ENCODE measurements at places on chromosomes 11 and 22.

GRCh38 chr11:60377401-60378136 is 763 bp upstream of the MS4A7 start:
- DNase-seq = no peak

DNA sequence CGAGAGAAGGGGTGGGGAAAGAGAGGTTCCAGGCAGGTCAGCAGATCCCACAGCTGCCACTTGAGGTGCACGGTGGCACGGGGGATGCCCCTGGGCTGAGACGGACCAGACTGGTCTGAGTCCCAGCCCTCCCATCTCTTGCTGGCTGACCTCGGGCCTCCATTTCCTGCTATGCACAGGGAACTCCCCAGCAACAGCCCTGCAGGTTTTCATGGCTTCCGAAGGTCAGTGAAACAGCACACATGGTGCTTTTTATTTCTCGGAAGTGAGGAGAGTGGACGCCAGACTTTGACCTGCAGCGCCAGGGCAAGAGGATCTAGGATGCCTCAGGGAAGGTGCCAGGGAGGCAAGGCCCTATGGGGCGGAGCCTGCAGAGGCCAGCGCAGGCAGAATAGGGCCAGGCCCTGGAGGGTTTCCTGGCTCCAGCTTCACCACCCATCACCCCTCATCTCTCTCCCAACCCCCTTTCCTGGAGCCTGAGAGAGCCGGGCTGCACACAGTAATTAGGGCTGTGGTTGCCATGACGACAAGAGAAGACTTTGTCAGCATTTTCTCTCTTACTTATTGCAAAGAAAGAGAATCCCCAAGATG is 29.5 kb downstream of the SLC22A12 start:
- DNase-seq = no peak

- no peak for DNase-seq
Measured at GRCh38 chr11:8545698-8546366, 48.2 kb downstream of the STK33 start.

GRCh38 chr11:103453915-103454709 is 344.9 kb downstream of the DYNC2H1 start:
- no peak for DNase-seq

DNA sequence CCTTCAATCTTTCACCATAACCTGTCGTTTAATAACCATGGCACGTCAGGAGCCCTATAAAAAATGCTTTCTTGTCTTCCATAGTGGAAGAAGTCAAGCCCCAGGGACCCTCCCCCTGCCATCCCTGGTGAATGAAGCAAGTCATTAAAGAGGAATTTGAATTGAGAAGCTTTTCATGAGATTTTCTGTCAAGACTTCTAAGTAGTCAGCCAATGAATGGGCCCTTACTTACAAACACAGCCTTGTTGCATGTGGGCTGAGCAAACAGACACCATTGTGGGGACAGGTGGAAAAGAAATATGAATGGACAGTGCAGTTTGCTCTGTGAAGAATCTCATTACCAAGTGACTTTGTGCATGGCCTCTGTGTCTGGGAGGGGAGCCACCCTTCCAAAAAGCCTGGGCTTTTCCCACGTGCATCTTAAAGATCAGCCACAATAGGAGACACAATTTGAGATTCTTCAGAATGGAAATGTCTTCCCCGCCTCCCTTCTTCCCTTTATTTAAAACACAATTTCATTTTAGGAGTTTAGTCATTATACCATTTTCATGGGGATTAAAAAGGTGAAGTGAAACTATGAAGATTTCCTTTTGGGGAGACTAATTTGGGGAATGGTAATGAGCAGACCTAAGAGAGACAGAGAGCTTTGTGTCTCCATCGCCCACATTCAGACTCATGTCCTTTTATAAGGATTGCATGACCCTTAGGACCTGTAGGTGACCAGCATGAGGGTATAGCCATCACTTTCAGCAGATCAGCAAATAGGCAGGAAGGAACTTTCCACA is 152.0 kb downstream of the LRRC4C start:
- DNase-seq = no peak

DNA sequence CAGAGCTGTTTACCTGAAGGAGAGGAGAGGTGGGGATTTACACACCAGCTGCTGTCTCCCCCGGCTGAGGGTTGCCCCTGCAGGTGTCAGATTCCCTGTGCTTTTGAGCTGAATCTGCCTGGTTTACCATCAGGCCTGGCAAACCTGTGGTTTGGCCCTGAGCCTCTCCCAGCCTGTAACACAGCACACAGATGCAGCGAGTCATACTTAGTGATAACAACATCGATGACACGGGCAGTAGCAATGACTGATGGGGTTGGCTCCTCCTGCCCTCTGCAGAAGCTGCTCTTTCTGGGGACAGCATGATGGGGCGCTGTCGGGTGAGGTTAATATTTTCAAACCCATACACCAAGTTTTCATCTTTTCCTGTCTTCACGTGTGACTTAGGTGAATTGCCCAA is 380.0 kb upstream of the B3GAT1 start:
- no peak for DNase-seq

DNA sequence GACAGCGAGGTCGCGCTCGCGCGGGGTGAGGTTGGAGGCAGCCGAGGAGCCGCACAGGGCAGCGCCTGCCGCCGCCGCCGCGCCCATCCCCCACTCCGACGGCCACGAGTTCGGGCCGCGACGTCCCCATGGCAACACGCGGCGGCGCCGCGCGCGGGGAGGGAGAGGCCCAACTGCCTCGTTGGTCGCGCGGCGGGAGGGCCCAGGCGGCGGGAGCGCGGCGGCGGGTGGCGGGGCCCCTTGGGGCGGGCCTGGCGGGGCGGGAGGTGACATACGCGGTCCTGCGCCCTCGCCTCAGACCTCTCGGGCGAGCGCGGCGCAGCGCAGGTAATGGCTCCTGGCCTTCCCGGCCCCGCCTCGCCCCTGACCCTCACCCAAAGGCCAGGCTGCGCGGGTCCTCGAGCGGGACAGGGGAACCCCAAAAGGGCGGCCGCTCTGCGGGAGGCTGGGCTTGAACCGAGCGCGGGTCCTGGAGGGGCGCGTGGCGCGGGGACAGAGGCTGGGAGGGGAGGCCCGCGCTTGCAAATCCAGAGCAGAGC is at the start of gene DEUP1:
TSS of gene DEUP1 (plus strand) at position 297 of the 539 bp plus-strand sequence. CDS start 1,518 bp downstream, outside the sequence.
- DNase-seq = no peak

- DNase-seq = no peak
Measured at GRCh38 chr11:12690663-12691062, 16.4 kb downstream of the TEAD1 start.

- DNase-seq = no peak
Measured at GRCh38 chr22:27370269-27370668, 431.3 kb downstream of the MN1 start.

GRCh38 chr22:23402275-23403151 is 177.6 kb downstream of the IGLL1 start:
- DNase-seq = peak; percentile 59

- no peak for DNase-seq
Measured at GRCh38 chr11:93814966-93815633, 31.0 kb downstream of the MED17 start.

- DNase-seq = no peak
Measured at GRCh38 chr11:9646324-9646723, 17.6 kb upstream of the SWAP70 start.

- DNase-seq = no peak
Measured at GRCh38 chr11:73414977-73415651, 38.9 kb downstream of the RELT start.

DNA sequence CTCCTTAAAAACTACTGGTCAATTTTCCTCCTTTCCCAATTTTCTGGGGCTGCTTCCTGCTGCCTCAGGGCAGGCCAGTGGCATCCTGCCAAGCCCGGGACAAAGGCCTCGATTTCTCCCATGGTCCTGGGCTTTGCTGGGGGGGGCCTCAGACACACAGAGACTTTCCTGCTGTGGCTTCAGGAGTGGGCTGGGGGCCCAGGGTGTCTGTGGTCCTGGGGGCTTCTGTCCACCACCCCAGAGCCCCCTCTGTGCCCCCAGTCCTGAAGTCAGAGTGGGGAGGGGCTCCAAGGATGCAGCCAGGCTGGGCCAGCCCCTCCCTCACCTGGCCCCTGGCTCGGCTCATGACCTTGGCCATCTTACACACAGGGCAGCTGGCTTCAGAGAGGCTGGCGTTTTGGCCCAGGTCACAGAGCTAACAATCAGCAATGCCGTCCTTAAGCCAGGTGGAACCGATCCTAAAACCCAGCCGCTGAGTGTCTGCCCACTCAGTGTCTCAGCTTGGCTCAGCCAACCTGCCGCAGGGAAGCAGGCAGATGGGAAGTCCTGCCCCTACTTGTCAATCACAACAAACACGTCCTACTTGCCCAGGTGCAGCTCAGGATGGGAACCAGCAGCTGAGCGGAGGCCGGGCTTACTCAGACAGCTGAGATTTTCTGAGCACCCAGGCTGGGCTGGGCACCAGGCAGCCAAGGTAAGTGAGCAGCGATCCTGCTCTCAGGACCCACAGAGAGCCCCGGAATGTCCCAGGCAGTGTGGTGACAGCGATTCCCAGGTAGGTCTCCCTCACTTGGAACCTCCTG is 34.6 kb downstream of the OSBPL5 start:
- no peak for DNase-seq

DNA sequence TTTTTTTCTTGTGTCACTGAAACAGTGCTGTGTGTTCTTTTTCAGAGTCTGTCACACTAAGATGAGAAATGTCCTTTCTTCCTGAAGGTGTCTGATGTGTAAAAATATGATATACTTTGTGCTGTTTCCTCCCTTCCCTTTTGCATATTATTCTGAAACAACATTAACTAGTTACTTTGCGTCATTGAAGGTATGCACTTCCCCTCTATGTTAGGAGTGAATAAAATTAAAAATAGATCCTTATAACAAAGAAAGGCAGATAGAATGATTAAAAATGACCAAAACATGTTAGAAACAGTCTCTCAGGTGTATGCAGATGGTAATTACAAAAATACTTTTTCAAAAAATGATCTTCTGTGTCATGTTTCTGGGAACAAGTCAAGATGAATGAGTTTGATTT is 1.6 kb upstream of the RAB30 start:
- DNase-seq = no peak

DNA sequence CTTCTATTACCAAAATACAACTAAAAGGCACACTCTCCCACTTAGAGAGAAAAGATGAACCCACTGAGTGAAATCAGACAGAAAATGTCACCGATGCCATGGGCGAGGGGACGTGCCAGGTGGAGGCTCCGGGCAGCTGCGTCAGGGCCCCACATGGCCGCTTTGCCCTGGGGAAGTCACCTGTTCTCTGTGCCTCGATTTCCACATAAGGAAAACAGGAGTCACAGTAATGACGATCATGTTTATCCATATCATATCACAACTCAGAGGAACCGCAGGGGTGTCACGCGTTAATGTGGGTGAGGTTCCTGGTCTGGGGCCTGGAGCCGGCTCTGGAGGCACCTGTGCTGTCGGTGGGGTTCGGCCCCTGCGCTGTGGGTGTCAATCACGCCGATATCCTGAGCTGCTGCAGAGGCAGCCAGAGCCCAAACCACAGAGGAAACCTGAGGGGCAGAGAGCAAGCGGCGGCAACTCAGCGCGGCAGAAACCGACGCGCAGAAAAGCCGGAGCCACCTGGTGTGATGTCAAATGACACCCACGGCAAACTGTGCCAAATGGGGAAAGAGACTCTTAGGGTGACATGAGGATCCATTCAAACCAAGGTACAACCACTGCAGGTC is 243.7 kb downstream of the BRD1 start:
- DNase-seq = no peak

DNA sequence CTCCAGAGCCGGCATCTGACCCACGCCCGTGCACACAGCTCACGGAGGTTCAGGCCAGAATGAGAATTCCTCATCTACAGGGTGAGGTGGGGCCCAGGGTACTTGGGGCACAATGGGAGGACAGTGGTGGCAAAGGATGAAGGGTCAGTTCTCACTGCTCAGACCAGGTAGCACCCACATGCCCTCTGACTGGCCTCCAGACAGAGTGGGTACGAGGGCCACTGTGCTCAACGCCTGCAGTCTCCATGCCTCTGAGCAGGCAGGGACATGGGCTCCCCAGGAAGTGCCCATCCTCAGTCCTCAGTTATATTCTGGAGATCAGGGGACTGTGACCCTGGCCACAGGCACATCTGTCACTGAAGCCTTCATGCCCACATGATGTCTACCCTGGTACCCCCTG is 13.0 kb upstream of the CDC42BPG start:
- no peak for DNase-seq

- DNase-seq = no peak
Measured at GRCh38 chr11:86418917-86419316, 44.2 kb downstream of the CCDC81 start.

GRCh38 chr11:44516688-44517507 is 48.6 kb upstream of the CD82 start:
- DNase-seq = no peak

- no peak for DNase-seq
Measured at GRCh38 chr11:134480136-134480712, 68.2 kb upstream of the B3GAT1 start.

- no peak for DNase-seq
Measured at GRCh38 chr11:86874304-86875056, 74.1 kb downstream of the PRSS23 start.

- DNase-seq = no peak
Measured at GRCh38 chr11:33652930-33653329, 47.7 kb downstream of the C11orf91 start.

- no peak for DNase-seq
Measured at GRCh38 chr11:113457784-113458183, 17.4 kb downstream of the DRD2 start.

- no peak for DNase-seq
Measured at GRCh38 chr11:35239471-35240075, 100.6 kb downstream of the CD44 start.

- DNase-seq = no peak
Measured at GRCh38 chr11:129295746-129296145, 79.9 kb upstream of the BARX2 start.

DNA sequence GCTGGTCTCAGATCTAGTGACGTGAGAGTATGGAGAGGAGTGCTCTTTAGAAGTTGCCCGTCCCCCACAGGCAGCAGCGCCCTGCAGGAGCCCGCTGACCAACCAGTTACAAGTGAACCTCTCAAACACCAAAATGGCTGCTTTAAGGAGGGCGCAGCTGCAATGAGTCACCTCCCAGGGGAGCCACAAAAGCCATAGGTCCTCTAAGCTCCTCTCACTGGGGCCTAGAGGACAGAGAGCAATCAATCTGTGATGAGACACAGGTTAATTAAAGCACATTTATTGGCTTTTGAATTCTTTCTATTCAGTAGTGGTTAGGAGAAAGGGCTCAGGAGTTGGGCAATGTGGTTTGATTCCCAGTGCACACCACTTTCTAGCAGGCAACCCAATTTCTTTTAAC is 15.5 kb upstream of the RAPSN start:
- no peak for DNase-seq

- no peak for DNase-seq
Measured at GRCh38 chr22:46572911-46573780, 35.7 kb upstream of the CELSR1 start.

DNA sequence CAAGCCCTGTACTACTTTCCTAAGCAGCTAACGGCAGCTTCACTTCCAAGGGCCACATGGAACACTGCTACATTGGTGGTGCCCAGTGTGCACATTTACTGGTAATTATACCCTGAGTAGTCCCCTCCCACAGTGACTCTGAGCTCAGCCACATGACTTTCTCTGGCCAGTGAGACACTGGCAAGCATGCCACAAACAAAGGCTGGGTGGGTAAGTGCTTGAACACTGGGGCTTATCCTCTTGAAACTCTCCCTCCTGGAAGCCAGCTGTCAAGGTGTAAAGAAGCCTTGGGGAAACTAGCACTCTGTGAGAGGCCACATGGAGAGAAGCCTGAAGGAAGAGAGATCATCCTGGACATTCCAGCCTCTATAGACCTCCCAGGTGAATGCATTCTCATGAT is 54.4 kb upstream of the DRD2 start:
- DNase-seq = no peak
